ENCODE measurements at places on chromosomes 7 and 10. TPM values are rescaled to one million over a fixed set of nuclear protein-coding genes. Genes with fewer than 3 reads are reported as not detected.

DNA sequence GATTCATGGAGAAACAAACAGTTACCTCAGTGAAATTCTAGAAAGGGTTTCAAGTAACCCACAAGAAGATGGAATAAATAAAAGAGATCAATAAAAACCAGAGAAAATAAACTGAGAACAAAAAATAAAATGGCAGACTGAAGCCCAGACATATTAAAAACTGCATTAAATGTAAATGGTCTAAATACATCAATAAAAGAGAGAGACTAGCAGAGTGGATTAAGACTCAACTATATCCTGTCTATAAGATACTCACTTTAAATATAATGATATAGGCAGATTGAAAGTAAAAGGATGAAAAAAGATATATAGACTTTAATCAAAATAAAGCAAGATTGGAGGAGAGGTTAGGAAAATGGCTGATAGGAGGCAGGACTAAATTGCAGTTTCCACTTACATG, 18.8 kb upstream of the EBF3 start:
- no peak for DNase-seq

DNA sequence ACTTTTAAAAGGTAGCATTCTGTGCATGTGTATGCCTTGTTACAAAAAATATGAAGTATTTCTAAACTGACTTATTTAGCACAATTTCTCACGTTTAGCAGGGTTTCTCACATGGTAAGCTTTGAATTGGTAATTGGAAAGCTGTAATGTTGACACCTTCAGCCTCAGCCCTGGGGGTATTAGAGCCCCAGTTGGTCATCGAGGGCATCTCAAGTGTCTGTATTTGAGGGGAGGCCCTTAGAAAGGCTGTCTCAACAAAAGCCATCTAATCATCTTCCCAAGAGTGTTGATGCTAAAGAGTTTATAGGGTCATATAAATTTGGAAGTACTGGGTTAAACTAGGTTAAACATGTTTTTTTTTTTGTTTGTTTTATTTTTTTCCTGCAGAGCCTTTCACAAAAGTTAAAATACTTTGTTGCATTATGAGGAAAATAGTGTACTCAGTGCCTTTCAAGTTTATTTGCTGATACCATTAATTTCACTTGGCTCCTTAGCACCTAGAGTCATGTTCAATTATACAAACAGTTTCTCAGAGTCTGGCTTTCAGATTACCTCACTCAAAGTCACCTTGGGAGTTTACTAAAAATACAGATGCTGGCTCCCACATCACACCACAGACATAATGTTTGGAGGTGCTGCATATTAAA, 134.0 kb downstream of the CD36 start:
- DNase-seq, result no peak

GRCh38 chr10:351770-352334, 216.6 kb downstream of the ZMYND11 start:
- no peak for DNase-seq

DNA sequence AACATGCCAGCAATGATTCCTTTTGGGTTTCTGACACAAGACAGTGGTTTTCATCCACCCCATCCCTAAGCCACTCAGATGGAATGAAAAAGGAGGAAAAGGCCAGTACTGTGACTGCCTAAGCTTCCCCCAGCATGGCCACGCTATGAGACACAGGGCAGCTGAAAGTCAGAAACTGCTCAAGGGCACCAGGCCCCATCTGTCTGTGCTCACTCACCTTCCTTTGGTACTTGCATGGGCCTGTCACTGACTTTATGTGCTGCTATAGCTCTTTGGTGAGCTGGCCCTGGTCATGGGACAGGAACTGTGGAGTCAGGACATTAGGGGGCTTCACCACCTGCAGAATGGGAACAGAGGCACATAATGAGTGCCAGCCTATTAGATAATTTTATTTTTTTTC, 21.2 kb upstream of the ACSM6 start:
- DNase-seq, result no peak

DNA sequence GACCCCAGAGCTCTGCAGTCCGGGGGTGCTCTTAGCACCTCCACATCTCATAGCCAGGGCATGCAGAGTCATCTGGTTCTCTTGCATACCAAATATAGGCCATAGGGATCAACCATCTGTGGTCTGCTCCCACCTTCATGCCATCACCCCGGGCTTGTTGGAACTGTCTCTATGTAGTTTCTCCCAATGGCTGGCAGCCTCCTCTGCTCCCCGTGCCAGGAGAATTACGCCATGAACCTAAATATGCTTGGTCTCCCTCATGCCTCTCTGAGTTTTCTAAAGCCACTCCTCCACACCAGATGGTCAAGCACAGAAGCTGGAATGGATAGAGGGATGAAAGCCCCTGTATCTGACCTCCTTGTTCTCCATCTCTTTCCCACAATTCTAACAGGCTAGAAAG, 302.6 kb upstream of the MYO3A start:
- no peak for DNase-seq

GRCh38 chr10:72660220-72660619, 31.7 kb upstream of the MCU start:
- DNase-seq, result no peak

- DNase-seq, result no peak
Measured at GRCh38 chr10:33102071-33102470, 144.0 kb upstream of the ITGB1 start.

DNA sequence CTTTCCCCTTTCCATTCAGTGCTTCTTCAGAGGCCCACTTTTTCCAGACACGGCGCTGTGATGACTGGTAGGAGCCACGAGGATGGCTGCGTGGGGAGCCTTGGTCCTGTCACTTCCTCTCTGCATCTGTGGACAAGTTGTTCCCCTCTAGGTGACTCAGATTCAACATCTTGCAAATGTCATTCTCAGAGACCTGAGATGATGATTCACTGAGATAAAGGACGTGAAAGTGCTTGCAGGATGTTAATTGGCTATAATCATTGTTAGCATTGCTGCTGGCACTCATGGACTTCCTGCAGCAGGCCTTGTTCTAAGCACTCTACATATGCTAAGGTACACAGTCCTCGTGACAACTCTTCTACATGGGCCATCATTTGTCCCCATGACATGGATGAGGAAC, 489.8 kb upstream of the ZMIZ1 start:
- no peak for DNase-seq

DNA sequence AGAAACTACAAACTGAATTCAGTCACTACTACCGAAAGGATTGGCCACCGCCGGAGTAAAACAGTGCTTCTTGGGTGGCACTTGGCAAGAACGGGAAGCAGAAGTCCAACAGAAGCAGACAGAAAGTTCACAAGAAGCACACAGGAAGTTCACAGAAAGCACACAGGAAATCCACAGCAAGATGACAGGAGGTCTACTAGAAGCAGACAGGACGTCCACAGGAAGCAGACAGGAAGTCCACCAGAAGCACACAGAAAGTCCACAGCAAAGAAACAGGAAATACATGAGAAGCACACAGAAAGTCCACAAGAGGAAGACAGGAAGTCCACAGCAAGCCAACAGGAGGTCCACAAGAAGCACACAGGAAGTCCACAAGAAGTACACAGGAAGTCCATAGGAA, 399.2 kb upstream of the AUTS2 start:
- DNase-seq, result no peak

GRCh38 chr10:60908031-60908430, 36.0 kb downstream of the RHOBTB1 start:
- DNase-seq, result no peak

GRCh38 chr7:132608523-132608922, 32.3 kb upstream of the PLXNA4 start:
- DNase-seq, result no peak

DNA sequence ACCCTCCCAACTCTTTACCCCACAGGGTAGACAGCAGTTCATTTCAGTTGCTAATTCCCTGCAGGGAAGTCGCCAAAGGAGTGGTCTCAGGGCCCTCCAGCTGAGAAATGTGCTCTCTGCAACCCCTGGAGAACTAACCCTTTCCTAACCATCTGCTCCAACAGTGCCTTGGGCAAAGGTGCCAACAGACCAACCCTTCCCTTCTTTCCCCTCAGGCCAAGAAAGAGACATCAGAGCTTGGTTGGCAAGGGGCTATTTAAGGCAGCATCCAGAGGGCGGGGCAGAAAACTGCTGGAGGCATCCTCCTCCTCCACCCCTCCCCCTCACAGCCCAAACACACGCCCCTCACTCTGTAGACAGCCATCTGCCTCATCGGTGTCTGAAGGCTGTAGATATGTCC, 1.7 kb downstream of the SORBS1 start:
- no peak for DNase-seq

- DNase-seq, result no peak
Measured at GRCh38 chr10:81096558-81096957, 558.9 kb downstream of the SH2D4B start.

DNA sequence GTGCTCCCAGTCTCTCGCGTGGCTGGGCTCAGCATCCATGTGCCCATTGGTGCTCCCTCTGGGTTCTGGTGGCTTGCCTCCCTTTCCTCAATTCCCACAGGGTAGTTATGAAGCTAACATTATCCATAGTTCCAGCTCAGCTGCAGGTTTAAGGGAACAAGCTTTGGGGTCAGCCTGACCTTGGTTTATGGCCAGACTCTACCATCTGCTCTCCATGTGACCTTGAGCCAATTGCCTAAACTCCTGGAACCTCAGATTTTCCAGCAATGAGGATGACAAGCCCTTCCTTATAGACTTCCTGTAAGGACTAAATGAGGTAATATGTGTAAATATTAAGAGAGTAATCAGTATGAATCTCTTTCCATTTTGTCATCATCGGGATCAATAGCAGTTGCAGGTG, 10.1 kb upstream of the SLC29A3 start:
- no peak for DNase-seq

DNA sequence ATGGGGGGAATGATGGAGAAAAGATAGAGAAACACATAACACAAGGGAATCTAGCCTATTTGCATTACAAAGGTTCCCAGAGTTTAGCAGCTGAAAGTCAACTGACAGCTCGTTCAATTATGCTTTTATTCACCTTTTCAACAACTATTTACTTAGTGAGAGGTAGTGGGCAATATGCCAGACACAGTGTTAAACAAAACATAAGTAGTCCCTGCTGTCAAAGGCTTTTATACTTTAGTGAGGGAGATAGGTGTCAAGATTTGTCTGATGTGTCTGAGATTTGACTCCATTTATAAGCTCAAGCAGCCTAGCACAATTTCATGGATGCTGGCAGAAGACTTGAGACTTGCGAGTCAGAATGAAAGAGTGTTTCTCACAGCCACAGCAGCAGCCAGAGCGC, 549.0 kb upstream of the VSTM2A start:
- DNase-seq, result no peak

- DNase-seq, result no peak
Measured at GRCh38 chr10:10438335-10439100, 579.2 kb upstream of the CELF2 start.

DNA sequence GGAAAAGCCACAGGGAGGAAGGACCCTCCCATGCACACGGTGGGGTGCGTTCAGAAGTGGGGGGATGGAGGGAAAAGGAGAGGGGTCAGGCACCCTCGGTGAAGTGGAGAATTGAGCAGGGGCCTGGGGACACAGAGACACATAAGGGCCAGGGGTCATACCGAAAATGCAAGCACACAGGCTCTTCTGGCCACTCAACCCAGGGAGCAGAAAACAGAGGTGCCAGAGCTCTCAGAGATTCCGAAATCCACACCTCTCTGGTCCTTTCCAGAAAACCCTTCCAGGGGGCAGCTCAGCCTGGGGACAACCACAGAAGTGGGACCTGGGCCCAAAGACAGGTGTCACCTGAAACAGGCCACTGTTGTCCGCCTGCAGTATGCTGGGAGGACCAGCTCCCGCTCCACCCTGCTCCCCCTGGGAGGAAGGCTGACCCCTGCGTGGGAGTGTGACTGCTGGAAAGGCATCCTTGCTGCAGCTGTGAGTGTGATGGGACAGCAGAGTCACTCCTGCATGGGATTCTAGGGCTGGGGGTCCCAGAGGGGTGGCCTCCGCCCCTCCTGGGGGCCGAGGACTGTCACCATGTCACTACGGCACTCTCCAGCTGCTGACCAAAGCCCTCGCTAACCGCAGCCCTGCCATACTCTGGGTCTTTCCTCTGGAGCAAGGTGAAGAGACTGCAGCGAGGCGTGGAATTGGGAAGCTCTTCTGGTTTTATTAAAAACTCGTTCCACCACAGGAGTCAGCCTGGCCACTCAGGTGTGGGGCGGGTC, 63.1 kb downstream of the TMEM209 start:
- no peak for DNase-seq

DNA sequence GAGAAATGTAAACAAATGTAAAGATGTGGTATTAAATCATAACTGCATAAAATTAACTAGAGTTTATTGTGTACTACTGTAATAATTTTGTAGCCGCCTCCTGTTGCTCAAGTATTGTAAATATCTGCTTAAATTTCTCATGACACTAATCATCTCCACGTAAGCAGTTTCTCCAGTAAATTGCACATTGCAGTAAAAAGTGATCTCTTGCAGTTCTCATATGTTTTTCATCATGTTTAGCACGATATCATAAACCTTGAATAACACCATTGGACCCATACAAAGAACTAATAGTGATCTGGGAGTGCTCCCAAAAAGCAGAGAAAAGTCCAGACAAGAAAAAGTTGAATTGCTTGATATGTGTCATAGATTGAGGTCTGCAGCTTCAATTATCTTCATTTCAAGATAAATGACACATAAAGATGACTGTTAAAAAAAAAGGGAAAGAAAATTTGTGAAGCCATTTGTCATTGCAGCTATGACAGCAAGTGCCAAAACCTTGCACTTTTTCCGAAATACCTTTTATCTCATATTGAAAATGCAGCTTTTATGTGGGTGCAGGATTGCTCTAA, 15.3 kb downstream of the LIPA start:
- DNase-seq, result no peak

GRCh38 chr10:103616705-103617601, 123.4 kb downstream of the NEURL1 start:
- DNase-seq, result peak; percentile 55

DNA sequence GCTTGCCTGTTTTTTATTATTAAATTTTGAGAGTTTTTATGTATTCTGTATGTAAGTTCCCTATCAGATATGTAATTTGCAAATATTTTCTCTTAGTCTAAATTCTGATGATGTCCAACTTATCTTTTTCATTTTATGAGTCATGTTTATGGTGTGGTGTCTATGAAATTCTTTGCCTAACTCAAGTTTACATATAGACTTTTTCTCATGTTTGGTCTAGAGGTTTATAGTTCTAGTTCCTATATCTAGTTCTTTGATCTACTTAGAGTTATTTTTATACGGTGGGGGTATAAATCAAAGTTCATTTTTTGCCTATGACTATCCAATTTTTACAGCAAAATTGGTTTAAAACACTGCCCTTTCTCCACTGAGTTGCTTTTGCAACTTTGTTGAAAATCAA, 26.3 kb upstream of the CCDC7 start:
- DNase-seq, result no peak

The ERVW-1 gene
- polyA plus RNA-seq, result 1.4 TPM

The SPAM1 gene
- polyA plus RNA-seq, result not detected

The AZGP1 gene
- polyA plus RNA-seq, result 13.2 TPM

The CLCN1 gene
- polyA plus RNA-seq, result 2.6 TPM

The KDM7A gene
- 8.4 TPM for polyA plus RNA-seq

The ATRNL1 gene
- 0.71 TPM for polyA plus RNA-seq

The GARIN1A gene
- 2.6 TPM for polyA plus RNA-seq

The OR6B1 gene
- polyA plus RNA-seq, result not detected

The INA gene
- polyA plus RNA-seq, result 0.15 TPM

The SYNPO2L gene
- polyA plus RNA-seq, result 260 TPM

The GPR141 gene
- 0.40 TPM for polyA plus RNA-seq

The ELMO1 gene
- 24.5 TPM for polyA plus RNA-seq

The RASA4B gene
- 20.7 TPM for polyA plus RNA-seq

The ELFN1 gene
- polyA plus RNA-seq, result 4.7 TPM
